ENCODE measurements at places on chromosomes 16 and 17. TPM values are rescaled to one million over a fixed set of nuclear protein-coding genes. Genes with fewer than 3 reads are reported as not detected.

Gene TNK1
- total RNA-seq, result 1.2 TPM

Gene EEF2KMT
- 12.2 TPM for total RNA-seq

Gene KRT28
- total RNA-seq, result not detected

Gene CD300LG
- not detected for total RNA-seq

Gene C17orf113
- total RNA-seq, result under 0.01 TPM

Gene OR2C1
- 0.14 TPM for total RNA-seq

Gene CDH11
- total RNA-seq, result 803 TPM

Gene ZNRF1
- 20.9 TPM for total RNA-seq

Gene DBNDD1
- total RNA-seq, result 3.5 TPM

Gene RBFOX1
- total RNA-seq, result not detected

Gene TBC1D3K
- total RNA-seq, result not detected

Gene CARD14
- not detected for total RNA-seq

Gene ASPA
- 0.05 TPM for total RNA-seq

Gene SULT1A3
- 3.1 TPM for total RNA-seq

Gene KCNH6
- not detected for total RNA-seq
